ENCODE measurements at places on chromosomes 2 and 18. TPM values are rescaled to one million over a fixed set of nuclear protein-coding genes. Genes with fewer than 3 reads are reported as not detected.

DNA sequence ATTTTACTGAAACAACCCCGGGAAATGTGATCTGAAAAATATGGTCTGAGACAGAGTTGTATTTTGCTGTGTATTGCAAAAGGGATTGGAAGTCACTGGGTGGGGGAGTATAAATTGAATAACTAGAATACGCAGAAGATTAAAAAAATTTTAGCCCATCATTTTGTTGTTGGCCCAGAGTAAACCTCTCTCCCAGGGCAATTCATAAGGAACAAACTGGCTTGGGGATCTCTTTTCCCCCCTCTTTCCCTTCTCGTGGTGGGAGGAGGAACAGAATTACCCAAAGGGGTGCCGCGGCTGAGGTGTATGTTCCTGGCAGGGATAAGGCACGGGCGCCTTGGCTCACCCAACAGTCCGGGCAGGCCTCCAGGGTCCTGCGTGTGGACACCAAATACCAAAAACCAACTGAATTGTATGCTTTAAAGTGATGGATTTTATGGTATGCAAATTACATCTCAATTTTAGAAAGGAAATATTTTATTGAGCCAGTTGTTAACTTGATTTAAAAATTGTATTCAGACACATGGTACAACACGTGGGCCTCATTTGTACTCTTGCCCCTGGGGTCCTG, 121.2 kb upstream of the SPRED2 start:
- DNase-seq: no peak

DNA sequence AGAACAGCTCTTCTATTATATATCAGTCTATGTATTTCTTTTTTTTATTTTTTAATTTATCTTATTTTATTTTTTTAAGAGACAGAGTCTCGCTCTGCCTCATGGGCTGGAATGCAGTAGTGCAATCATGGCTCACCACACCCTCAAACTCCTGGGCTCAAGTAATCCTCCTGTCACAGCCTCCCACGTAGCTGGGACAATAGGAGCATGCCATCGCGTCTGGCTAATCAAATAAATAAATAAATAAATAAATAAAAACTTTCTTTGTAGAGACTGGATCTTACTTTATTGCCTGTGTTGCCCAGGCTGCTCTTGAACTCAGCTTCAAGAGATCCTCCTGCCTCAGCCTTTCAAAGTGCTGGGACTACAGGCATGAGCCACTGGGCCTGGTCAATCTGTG, 117.0 kb downstream of the RBMS1 start:
- peak; percentile 37 for DNase-seq

DNA sequence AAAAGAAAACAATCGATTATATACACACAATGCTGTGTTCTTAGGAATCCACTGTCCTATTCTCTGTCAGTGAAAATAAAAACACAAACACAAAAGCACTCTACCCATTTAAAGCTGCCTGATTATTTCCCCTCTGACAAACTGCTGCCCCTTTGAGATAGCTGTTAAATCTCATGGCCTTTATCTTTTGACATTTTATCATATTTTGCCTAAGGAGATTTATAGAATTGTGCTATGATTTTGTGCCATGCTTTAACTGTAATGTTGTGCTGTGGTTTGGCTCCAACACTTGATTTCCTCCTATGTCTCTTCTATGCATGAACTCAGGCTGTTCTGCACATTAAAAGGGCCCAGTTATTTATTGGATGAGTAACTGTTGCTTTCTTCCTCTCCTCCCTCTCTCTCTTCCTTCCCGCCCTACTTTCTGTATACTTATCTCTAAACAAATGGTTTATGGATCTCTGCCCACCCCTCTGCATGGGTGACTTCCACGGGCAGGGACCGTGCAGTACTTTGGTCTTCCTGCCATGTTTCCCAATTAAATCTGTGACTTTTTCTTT, 1096.6 kb downstream of the TSN start:
- DNase-seq: no peak

- DNase-seq: peak; percentile 83
These were observed 156.1 kb upstream of the VRK2 start for GRCh38 chr2:57890464-57890863.

DNA sequence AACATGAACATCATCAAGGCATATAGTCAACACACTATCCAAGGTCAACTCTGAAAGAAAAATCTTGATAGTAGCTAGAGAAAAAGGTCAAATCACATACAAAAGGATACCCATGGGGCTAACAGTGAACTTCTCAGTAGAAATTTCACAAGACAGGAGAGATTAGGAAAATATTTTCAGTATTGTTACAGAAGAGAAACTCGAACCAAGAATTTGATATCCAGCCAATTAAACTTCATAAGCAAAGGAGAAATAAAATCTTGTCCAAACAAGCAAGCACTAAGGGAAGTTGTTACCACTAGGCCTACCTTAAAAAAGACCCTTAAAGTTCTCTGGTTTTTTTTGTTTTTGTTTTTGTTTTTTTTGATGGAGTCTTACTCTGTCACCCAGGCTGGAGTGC, 242.5 kb downstream of the EXOC6B start:
- DNase-seq: no peak

DNA sequence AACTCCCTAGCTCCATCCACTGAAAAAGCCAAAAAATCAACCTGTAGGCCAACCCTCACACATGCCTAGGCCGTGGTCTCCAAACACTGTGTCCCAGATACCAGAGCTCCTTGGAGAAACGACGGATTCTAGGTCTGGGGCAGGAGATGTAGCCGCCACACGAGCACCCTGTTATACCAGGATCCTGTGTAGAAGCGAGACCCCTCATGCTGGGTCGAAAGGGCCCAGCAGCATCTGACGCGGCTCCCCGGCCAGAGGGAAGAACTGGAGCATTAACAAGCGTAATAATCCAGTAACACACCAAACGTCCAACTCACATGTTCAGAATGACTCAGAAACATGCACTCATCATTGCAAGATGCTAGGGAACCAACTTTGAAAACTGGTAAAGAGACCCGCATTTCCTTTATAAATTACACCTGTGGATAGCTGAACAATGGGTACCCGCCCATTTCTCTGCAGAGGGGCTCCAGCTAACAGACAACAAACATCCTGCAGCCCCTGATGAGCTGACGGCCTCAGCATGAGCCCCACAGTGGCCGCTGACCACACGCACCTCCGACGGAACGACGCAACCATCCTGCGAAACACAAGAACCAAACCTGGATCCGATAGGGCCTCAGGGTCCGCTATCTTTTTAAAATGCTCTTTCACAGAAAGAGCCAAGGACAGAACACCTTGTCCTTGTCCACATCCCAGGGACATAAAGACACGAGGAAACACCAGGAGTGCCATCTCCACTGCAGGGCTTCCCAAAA, 14.2 kb downstream of the SLC66A2 start:
- no peak for DNase-seq

GRCh38 chr2:171432969-171433762, 624 bp downstream of the METTL8 start:
- DNase-seq: no peak

GRCh38 chr18:21179590-21180220, 62.3 kb upstream of the GREB1L start:
- peak; percentile 62 for DNase-seq

GRCh38 chr2:133936601-133937000, 317.3 kb upstream of the MGAT5 start:
- peak; percentile 12 for DNase-seq

DNA sequence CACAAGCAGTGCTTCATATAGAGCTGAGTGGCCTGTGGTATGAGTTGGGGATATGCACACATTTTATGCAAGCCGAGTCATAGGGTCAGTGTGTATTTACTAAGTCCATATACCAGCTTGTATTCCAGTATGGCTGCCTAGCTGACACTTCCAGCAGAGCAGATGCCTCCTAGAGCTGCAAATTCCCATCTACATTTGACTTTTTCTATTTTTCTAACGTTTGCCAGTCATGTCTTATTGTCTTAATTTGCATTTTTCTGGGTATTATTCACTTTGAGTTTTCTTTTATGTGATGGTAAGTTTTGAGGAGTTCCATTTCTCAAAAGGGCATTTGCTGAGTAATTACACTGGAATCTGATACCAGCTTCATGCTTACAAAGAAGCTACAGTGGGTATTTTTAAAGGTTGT, 334.5 kb upstream of the CDH2 start:
- peak; percentile 68 for DNase-seq

GRCh38 chr18:55501579-55501978, 86.4 kb downstream of the TCF4 start:
- DNase-seq: no peak

DNA sequence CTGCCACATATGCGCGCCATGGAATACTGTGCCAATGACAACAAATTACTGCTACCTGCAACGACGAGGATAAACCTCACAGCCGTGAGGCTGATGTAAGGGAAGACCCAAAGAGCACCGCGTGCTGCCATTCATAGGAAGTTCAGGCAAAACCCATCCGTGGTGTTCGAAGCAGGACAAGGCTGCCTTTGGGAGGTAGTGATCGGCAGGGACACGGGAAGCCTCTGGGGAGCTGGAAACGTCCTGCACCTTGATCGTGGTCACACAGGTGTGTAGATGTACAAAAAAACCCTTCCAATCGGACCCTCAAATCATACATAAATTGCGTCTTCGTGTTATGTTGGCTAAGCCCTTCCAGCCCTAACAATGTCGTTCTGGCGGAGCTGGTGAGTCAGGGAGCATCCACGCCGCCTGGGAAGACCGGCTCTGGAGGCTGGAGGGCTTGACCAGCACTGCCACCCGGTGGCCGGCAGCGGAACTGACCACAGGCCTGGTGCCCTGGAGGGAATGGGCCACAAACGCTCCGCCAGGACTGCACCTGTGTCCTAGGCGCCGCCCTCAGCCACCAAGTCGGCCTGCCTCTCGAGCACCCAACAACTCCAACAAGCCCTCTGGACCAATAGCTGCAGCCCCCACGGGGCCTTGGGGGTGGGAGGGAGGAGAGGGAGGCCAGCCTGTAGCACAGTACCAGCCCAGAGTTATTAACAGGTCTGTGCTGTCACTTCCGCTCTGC, 4.1 kb upstream of the NEURL3 start:
- DNase-seq: peak; percentile 78

DNA sequence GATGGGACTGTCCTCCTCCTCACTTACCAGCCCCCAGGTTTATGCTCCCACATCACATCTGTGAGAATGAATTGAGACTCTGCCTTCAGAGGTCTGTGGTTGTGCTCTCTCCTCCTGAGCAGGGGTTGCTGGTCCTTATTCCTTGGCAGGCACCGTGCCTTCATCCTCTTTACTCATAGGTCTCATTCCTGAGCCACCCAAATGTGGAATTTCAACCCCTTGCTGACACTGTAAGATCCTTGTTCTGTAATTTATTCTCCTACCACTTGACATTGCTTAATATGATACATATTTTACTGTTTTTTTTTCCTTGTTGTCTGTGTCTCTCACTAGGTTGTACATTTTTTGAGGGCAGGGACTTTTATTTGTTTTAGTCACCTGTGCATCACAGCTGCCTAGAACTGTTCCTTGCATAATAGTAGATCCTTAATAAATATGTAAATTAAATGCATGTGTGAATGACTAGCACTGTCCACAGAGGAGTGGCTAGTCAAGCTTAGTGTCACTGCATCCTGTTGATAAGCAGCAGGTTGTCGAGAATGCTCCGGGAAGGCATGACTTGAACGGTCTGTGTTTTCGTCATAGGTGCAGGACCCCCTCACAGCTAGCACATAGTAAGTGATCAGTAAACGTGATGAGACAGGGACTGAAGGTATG, 180.6 kb downstream of the ZNF407 start:
- no peak for DNase-seq

DNA sequence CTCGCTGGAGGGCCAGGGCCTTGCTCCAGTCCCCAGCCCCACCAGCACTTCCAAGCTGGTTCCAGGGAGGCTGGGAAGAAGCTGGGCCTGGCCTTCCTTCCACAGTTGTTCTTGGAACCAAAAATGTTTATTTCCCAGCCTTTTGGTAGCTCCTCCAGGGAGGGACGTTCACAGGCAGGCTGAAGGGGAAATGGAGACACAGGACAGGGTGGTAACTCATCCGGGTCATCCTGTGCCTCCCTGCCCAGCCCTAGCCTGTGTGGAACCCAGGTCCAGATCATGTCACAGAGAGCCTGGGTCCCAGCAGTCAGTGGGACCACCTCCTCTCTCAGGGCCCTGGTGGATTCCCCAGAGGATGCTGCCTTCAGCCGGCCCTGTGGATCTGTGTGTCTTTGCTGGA, 12.5 kb upstream of the ARMC9 start:
- DNase-seq: no peak

GRCh38 chr18:69947361-69948133, at the start of gene CD226:
Gene CD226, minus strand, starts transcription at chr18:69947873. Its CDS starts 467 bp downstream, at chr18:69947406.
- no peak for DNase-seq

- DNase-seq: no peak
These were observed 5.2 kb upstream of the PRKCE start for GRCh38 chr2:45646289-45646688.

- DNase-seq: no peak
These were observed 646.2 kb downstream of the XIRP2 start for GRCh38 chr2:167534443-167534842.

DNA sequence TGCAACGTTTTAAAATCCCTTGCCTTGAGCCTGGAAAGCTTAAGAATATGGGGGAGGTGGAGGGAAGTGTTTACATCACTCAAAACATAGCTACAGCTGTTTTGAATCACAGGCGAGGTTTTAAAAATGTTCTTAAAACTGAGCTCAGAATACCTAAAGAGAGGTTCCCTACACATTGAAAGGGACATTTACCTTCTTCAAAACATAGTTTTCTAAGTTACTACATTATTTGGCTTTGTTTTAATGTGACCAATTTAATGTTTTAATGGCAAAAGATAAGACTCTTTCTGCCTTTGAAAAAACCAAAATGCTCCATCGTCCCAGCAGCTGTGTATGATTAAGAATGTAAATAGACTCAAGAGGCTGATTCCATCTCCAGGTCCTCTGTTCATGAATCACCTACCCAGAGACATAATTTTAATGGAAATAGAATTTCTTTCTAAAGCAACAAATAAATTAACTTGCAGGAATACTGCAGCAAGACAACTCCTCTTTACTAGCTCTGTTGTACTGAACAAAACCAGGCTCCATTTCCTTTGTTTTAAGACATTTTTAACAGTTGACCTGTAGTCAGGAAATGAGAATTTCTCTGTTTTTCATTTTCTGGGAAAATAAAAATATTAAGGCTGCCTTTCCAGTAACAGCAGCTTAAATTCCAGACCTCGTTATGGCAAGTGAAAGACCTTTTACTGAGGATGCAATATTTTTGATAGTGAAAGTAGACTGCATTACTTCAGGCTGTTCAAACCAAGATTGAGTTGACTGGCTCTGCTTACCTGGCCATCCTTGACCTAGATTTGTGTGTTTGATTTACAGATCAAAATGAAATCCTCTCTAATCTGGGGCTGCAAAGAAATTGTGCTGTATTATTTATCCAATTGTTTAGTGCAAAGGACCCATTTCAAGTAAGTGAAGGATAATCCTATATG, 33.7 kb upstream of the WDR75 start:
- peak; percentile 72 for DNase-seq

The GALNT14 gene
- 0.56 TPM for total RNA-seq

The PROKR1 gene
- not detected for total RNA-seq

The SEC11C gene
- 55.7 TPM for total RNA-seq

The ERMN gene
- total RNA-seq: not detected

The KIDINS220 gene
- 35.7 TPM for total RNA-seq

The IL1RN gene
- total RNA-seq: not detected

The CYP27C1 gene
- total RNA-seq: 0.12 TPM

The TCF7L1 gene
- 2.6 TPM for total RNA-seq

Data from HFFc6 (cell line).